ENCODE measurements at places on chromosomes 6 and 20.

- no peak for DNase-seq
Observed at GRCh38 chr20:50921803-50922501, 9.3 kb downstream of the ADNP start.

DNA sequence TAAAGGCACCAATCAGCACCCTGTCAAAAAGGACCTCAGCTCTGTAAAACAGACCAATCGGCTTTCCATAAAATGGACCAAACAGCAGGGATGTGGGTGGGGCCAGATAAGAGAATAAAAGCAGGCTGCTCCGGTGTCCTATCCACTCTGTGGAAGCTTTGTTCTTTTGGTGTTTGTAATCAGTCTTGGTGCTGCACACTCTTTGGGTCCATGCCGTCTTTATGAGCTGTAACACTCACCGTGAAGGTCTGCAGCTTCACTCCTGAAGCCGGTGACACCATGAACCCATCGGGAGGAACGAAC lies 7.3 kb upstream of the PXDC1 start:
- no peak for DNase-seq

- DNase-seq: peak; percentile 74
Observed at GRCh38 chr20:50982363-50982762, 23.7 kb downstream of the MOCS3 start.

GRCh38 chr6:82006027-82006738 lies 241.4 kb downstream of the IBTK start:
- peak; percentile 68 for DNase-seq

GRCh38 chr6:6681075-6681849 lies 92.7 kb downstream of the LY86 start:
- DNase-seq: no peak

Measured in fibroblast of mammary gland (primary cell).